ENCODE measurements at places on chromosomes 12 and 14.

DNA sequence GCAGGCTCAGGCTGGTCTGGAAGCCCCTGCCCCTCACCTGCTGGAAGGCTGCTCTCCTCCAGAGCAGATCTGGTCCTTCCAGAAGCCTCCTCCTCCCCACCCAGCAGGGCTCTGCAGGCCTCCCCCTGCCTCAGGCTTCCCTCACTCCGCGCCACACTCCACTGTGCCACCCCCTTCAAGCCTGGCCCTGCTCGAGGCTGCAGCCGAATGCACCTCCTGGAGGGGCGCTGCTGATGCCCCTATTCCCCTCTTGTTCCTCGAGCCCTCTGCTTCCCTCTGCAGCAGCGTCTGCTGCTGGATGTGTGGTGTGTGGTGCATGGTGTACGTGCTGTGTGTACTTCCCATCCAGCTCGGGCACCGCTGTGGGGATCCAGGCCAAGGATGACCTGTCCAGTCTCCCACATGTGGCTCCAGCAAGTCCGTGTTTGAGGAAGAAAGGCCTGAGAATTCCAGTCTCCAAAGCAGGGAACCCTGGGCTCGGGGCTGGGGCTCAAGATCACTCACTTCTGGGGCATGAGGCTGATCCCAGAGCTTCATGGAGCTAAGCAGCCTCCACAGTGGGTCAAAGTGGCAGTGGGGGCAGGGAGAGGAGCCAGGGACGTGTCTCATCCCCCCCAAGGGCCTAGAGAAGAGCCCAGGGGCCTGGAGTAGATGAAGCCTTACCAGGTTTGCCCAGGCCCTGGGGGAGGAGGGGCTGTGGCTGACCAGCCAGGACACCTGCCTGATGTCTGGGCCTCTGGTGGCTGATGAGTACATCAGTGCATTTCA lies 136.0 kb upstream of the C14orf180 start:
- DNase-seq, result no peak

DNA sequence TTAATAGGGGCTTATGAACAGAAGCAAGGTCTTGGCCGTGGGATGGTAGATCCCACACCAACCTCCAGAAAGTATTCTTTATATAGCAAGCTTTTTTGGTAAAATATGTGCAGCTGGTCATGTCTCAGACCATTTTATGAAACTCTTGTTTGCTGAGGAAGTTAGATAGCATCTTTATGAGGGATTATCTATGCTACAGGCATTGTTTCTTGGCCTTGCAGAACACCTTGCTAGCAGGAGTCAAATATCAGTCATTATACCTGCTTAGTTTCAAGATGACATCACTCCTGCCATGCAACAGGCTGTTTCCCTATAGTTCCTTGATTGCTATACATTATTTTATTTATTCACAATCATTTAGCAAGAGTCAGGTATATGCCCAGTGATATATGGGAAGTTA lies 84.8 kb upstream of the LRFN5 start:
- no peak for DNase-seq

GRCh38 chr12:108822497-108823205 lies 34.7 kb downstream of the SSH1 start:
- no peak for DNase-seq

DNA sequence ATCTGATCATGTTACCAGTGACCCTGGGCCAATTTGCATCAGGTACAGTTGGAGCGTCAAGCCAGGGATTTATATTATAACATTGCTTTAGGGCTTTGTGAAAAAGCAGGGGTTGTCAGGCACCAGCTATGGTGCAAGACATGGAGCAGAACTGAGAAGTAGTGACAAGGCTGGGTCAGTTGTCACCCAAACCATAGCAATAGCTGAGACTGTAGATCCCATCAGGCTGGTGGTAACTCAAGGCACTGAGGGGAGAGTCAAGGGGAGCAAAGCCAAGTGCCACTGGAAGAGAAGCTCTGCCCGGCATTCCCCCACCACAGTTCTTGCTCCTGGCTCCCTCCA lies 16.9 kb downstream of the BCL2L14 start:
- DNase-seq, result no peak

- no peak for DNase-seq
Observed at GRCh38 chr14:90616313-90616712, 199.9 kb downstream of the TTC7B start.

- no peak for DNase-seq
Observed at GRCh38 chr14:104460791-104461651, 118.5 kb upstream of the C14orf180 start.

GRCh38 chr12:131089531-131090273 lies 136.0 kb downstream of the ADGRD1 start:
- peak; percentile 8 for DNase-seq

DNA sequence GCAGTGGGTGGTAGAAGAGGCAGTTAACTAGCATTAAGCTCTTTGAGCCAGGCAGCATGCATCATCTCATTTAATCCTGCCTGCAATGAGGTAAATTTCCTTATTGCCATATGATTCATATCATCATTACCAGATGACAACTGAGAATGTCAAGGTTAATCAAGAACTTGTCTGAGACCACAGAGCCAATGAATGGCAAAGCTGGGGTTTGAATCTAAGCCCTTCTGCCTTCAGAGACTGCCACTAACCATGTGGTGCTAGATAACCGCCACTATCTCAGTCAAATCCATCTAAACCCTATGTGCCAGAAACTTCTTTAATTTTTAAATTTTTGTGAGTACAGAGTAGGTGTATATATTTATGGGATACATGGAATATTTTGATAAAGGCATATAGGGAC lies 77.8 kb upstream of the GRIP1 start:
- no peak for DNase-seq

- no peak for DNase-seq
Observed at GRCh38 chr14:70343141-70343540, 16.3 kb downstream of the COX16 start.

DNA sequence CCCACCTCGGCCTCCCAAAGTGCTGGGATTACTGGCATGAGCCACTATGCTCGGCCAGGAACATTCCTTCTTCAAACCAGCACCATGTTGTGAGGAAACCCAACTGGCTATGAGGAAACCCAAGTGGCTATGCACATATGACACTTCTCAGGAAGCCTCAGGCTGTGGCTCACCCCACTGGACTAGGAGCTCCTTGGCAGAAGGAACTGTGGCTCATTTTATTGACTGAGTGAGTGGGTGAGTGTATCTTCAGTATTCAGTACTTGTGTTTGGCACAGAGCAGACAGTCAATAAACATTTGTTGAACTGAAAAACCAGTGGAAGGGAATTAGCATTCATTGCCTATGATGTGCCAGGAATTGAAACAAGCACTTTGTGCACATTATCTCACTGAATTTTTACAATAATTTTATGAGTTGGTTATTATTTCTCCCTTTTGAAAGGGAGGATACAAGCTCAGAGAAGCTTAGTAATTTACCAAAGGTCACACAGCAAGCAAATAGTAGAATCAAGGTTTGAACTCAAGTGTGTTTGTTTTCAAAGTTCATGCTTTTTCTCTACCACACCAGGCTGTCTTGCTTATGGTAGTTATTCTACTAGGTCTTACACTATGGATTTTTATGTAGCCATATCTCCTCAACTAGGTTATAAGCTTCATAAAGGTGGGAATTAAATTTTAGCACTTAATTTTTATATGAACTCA lies 121.6 kb downstream of the VEZT start:
- no peak for DNase-seq

- DNase-seq, result peak; percentile 26
Observed at GRCh38 chr14:30874120-30874998, at the start of gene COCH. Gene COCH, plus strand, starts transcription at chr14:30874559. Its CDS starts 380 bp downstream, at chr14:30874939.

- DNase-seq, result no peak
Observed at GRCh38 chr14:102027951-102028350, 58.9 kb downstream of the HSP90AA1 start.

GRCh38 chr14:91866061-91866460 lies 1.3 kb downstream of the TC2N start:
- peak; percentile 73 for DNase-seq

- no peak for DNase-seq
Observed at GRCh38 chr14:80926397-80927082, 15.0 kb downstream of the CEP128 start.

GRCh38 chr14:25988536-25988935 lies 609.3 kb downstream of the NOVA1 start:
- DNase-seq, result no peak

- DNase-seq, result no peak
Observed at GRCh38 chr12:95248604-95249360, 31.2 kb downstream of the VEZT start.

DNA sequence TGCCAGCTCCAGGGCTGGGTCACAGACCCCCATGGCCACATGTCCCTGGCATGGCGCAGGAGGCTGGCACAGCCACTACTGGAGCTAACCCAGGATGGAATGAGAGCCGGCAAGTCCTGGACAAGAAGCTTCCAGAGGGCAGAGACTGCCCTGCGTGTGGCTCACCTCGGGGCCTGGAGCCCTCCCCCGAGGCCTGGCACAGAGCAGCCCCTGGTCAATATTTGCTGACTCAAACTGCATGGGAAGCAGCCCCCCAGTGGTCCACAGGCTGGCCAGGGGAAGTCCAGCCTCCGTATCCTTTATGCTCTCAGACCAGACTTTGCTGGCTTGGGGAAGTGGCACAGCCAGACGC lies 71.4 kb downstream of the BCL11B start:
- no peak for DNase-seq

- DNase-seq, result peak; percentile 78
Observed at GRCh38 chr12:40107803-40108620, 2.1 kb upstream of the SLC2A13 start.

- DNase-seq, result no peak
Observed at GRCh38 chr12:72491426-72491825, 219.3 kb downstream of the TRHDE start.

DNA sequence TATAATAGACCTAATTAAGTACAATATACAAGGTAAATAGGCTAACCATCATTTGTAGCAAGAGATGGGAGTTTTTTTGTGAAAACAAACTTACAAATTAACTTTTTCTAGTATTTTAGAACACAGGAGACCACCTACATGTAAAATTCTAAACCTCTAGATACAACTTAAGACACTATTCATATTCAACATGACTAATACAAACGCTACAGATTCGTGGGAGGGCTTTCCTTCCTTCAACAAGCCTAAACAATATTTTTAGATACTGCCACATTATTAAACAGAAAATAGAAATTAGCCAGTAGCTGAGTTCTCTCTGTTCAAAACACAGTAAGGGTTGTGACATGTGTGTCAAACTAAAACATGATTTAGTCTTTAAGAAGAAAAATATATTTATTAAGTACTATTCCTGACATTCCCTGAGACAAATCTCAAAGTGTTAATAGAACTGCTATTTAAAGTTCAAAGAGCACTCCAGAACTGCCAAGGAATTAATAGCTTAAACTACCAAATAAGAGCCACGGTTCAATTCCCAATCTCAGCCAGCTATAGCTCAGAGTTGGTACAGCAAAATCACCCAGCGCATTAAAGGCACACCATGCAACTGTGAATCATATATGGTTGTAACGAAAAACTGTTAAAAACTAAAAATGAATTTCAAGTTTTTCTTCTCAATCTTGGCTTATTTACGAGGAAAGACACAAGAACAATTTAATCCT lies 10.7 kb downstream of the MED13L start:
- DNase-seq, result no peak

GRCh38 chr12:89960607-89961394 lies 252.2 kb upstream of the ATP2B1 start:
- peak; percentile 33 for DNase-seq

GRCh38 chr12:3995306-3995705 lies 122.1 kb upstream of the PARP11 start:
- DNase-seq, result no peak

- DNase-seq, result peak; percentile 43
Observed at GRCh38 chr14:51908086-51908485, 47.7 kb downstream of the GNG2 start.

DNA sequence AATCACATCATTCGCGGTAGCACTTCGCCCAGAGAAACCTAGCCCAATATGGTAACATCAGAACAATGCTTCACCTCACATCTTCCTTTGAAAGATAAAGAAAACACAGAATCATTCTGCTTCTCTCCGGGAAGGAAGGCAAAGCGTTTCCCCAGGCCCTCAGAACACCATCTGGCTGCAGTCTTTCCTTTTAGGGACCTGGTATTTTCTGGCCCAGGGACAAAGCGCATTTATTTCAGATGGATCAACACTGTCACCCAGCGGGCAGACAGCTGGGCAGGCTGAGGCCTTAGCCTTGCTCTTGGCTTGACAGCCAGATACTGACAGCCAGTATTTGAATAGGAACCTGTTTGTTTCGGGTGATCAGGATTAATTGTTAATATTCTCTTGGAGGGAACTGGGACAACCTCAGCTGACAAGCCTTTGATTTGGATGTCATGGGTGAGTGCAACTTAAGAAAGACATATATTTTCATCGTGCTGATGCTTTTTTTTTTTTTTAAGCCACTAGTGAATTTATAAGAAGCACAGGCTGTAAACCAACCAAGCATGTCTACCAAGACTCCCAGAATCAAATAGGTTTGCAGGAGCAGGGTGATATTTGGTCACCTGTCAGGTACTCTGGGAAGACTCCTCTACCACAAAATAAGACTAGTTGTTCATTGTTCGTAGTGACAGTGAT lies 118.9 kb downstream of the VEZT start:
- no peak for DNase-seq

GRCh38 chr12:119842380-119842779 lies 34.7 kb downstream of the CIT start:
- no peak for DNase-seq

DNA sequence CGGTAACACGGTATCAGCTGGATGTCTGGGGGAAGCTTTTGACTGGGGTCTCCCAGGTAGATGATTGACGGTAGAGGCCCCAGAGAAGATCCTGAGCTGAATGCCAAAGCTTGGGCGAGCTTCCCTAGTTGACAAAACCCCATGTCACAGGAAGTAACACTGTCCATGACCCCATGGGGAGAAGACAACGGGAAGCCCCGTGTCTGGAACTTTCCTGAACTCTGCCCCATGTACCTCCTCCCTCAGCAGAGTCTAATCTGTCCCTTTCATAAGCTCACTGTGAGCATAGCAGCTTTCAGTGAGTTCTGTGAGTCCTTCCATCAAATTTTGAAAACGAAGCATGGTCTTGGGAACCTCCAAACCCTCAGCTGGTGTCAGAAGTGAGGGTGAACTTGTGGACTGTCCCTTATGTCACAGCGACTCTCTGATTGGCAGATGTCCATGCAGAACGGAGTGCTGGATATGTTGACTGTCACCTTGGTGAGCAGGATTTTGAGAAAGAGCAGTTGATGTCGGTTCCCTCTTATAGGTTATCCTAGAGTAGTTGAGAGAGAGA lies 29.7 kb upstream of the BEGAIN start:
- no peak for DNase-seq

GRCh38 chr14:38150075-38150474 lies 57.6 kb upstream of the SSTR1 start:
- no peak for DNase-seq

GRCh38 chr14:25150934-25151790 lies 101.2 kb upstream of the STXBP6 start:
- no peak for DNase-seq

GRCh38 chr12:66516133-66516532 lies 162.7 kb downstream of the GRIP1 start:
- DNase-seq, result no peak

GRCh38 chr12:91990525-91990924 lies 155.1 kb downstream of the BTG1 start:
- DNase-seq, result no peak

DNA sequence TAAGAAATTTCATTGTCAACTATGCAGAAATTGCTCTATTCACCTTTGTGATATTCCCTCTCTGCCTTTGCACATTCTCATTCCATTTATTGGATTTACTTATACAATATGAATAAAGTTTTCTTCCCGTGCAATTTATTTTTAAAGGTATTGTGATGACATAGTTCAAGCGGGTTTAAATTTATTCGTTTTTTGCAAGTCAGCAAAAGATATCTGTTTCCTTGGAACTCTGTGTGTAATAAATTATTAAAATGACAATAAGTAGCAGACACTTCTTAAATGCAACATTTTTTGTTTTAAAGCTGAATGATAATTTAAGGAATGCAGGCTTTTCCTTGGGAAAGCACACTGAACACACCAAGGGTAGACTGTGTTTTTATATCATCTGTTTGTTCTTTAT lies 143.1 kb downstream of the SLC41A2 start:
- DNase-seq, result no peak
